ENCODE measurements at places on chromosomes 2 and 18.

GRCh38 chr2:100052650-100053049 lies 89.7 kb downstream of the AFF3 start:
- DNase-seq: no peak

- DNase-seq: no peak
Observed at GRCh38 chr2:64651590-64651989, 2.1 kb downstream of the SERTAD2 start.

DNA sequence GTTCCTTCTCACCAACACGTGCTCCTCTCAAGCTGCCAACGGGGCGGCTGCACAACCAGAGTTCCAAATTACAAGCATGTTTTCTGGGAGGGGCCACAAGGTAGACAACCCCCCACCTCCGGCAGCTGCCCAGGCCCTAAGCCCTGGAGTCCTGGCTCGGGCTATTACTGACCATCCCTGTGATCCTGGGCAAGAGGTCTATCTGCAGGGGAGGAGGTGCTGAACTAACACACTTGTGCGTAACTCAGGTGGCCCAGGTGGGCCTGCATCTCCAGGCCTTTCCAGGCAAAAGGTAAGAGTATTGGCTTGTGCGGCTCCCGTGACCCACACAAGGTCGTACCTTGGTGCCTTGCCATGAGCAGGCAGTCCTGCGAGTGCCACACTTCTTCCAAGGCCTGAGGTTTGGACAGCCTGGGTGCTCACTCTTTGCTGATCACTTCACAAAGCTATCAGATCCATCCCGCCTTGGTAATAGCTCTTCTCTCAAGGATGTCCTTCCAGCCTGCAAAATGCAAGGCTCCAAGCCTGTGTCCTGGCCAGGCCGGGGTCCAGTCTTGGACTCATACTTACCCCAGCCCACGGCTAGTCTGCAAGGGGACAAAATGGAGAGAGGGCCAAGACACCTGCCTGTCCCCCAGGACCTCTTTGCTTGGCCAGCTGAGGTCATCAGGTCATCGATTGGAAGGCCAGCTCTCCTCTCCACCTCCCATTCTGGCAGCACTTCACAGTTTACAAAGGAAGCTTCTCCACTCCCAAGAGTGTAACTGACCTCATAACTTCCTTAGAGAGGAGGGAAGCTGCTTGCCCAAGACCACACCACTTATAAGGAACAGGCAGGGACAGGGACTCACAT lies 33.9 kb downstream of the ADRA2B start:
- DNase-seq: no peak

- no peak for DNase-seq
Observed at GRCh38 chr2:45771261-45771660, 119.8 kb downstream of the PRKCE start.

- no peak for DNase-seq
Observed at GRCh38 chr2:25928668-25929067, 50.4 kb upstream of the ASXL2 start.

GRCh38 chr2:64402876-64403275 lies 51.1 kb upstream of the LGALSL start:
- no peak for DNase-seq

GRCh38 chr2:37631292-37631691 lies 40.1 kb downstream of the CDC42EP3 start:
- no peak for DNase-seq

- no peak for DNase-seq
Observed at GRCh38 chr2:16774980-16775898, 109.6 kb upstream of the CYRIA start.

- no peak for DNase-seq
Observed at GRCh38 chr18:25561918-25562317, 210.0 kb upstream of the ZNF521 start.

DNA sequence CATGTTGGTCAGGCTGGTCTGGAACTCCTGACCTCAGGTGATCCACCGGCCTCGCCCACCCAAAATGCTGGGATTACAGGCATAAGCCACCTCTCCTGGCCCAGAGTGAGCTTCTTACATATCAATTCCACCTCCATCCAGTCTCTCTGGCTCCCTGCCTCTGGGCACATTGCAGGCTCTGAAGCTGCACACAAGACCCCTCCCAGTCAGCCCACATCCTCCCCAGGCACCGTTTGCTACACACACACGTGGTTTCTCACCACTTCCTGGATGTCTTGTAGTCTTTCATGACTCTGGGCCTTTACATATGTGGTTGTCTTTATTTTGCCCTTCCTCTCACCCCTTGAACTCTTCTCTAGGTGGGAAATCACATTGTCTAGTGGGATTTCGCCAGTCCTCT lies 64.0 kb upstream of the CABLES1 start:
- DNase-seq: peak; percentile 59

DNA sequence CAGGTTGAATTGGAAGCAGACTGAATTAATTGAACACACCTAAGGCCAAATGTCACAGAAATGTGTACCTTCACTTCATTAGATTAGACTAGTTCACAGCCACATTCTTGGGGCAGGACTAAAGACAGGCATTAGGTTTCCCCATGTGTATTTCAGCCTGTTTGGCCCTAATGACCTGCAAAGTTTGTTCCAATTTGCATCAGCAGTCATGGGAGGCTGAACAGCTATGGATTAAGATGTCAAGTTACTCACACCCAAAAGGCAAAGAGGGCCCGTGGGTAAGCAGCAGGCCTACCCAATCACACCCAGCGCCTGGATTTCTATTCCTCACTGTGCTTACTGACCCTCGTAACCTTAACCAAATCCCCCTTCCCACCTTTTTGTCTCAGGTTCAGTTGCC lies 99.6 kb upstream of the RIOK3 start:
- no peak for DNase-seq

DNA sequence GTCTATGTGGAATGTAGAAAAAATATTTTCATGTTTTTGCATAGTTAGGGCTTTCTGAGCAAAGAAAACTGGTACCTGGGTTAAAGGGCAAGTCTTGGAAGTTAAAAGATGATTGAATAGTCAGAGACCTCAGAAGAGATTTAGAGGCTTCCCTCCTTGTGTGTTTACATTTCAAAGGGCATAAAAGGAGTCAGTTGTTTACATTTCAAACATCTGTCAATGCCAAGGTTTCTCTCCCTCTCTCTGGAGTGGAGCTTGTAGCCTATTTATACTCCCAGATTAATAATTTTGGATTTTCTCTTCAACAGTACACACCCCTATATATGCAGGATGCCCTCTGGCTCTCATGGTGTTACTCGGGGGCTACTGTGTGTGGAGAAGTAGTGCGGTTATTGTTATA lies 8.6 kb downstream of the M1AP start:
- DNase-seq: no peak

DNA sequence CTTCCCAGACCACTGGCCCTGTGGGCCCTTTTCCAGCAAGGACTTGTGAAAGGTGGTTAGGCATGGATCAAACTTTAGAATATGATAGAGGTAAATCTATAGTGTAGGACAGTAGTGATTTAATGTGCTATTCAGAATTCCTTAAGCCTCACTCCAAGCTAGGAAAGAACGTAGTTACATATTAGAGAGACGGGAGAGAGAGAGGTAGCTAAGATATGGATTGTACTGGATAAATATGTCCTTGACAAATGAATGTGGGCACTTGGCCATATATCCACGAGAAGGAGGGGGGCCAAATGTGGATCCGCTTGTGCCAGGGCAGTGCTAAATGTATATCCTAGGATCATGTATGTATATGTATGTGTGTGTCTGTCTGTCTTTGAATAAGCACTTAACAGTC lies 6.5 kb downstream of the KCNJ3 start:
- DNase-seq: no peak

DNA sequence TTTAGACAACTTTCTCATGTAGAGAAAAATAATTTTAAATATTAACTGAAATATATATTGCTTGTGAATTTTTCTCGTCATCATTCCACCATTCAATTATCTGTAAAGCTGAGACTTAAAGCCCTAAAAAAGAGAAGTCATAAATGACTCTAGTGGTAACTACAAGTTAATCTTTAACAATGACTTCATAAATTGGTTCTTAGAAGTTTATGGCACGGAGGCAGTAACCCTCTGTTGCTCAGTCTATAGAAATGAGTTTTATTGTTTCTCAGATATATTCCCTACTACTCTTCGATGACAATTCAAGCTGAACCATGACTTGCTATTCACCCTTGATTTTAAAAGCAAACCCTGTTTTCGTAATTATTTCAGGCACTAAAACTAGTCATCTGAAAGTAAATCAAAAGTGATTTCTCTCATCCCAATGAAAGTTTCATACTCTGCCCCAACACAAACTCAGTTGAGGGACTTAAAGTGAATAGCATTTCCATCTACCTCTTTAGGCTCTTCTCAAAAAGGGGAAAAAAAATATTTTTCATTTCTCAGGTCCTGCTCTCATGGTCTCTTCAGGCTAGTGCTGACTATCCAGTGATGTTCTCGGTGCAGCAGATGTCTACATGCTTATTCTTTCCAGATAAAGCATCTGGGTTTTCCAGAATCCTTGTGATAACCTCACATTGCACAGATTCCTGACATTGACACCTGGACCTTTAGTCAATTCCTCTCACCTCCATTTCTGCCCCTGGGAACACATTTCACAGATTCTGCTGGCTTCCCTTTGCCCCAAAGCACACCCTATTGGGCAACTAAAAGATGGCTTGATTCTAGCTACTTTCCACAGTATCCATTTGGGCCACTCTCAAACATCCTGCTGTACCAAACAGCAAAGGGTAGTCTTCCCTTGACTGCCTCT lies 207.8 kb upstream of the LRATD1 start:
- no peak for DNase-seq
